ENCODE measurements at places on chromosomes 13 and 19.

DNA sequence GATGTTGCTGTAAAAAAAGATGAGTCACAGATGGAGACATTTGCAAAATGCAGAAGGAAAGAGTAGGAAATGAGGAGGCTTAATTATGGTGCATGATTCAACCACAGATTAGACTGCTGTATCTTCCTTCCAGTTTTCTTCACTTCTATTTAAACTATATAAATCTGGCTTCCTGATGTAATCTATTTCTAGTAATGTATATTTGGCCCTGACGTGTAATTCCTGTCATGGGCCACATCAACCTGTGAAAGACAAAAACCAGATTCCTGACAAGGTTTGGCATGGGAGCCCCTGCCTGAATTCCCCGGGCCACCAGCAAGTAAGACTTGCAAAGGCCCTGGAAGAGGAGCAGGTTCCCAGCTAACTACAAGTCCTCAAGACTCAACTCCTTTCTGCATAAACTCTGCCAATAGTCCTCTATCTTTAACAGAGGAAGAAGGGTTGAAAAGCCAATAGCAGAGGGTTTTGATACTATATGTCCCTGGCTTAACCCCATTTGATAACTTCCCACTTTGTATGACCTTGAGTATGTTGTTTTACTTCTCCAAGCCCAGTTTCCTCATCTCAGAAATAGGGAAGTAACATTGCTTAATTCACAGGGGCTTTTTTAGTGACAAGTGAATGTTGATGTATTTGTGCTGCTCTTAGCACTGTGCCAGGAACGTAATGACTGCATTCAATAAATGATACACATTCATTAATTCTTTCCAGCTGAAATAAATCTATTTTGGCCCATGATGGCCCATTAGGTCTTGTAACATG, 172.7 kb downstream of the SPRY2 start:
- peak; percentile 12 for DNase-seq

GRCh38 chr13:38348861-38349389, 726 bp upstream of the UFM1 start:
- DNase-seq: no peak

- DNase-seq: no peak
Measured at GRCh38 chr13:50518131-50518530, 325.4 kb downstream of the DLEU7 start.

DNA sequence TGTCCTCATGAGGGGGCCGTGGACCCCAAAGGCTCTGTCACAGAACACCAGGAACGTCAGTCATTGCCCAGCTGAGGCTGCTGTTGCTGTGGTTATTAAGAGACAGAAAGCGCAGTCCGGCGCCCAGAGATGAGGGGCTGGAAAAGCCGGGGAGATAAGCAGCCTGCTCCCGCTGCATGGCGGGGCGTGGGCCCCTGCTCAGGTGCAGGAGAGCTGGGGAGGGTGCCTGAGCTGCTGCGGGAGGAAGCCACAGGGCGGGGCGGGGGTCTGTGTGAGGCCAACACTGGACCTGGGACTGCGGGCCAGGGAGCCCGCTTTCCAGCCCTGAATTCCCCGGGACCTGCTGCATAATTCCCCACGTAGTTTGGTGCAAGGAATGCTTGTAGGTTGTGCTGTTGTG, 11.3 kb downstream of the SOX1 start:
- no peak for DNase-seq

DNA sequence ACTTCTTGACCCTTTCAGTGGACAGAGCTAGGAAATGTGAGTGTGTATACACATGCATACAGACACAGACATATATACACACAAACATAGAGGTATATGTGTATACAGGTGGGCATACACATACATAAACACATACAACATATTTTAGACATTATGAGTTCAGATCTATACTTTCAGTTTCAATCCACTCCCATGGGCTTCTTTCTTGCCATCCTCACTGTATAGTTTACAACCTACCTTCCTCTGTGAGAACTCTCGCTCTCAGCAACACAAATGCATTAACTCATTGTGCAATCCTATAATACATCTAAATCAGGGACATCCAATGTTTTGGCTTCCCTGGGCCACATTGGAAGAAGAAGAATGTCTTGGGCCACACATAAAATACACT, 21.2 kb upstream of the SCEL start:
- no peak for DNase-seq
